ENCODE measurements at places on chromosomes 7 and 10.

DNA sequence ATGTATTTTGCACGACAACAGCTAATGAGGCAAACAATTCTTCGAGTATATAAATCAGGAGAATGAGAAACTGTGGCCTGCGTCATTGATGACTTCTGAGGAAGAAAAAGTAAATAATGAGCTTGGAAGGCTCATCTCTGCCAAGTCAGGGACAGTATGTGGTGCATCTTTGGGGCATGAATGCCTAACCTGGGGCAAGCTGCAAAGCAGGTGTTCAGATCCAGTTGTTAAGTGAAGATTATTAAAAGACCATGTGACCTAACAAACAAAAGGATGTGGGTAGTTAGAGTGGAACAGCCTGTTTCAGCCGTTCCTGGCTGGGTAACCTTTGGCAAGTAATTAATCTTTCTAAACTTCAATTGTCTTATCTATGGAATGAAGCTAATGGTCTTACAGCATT, 93.0 kb downstream of the LYZL2 start:
- DNase-seq, result no peak

- no peak for DNase-seq
Observed at GRCh38 chr10:71694039-71694501, 25.5 kb downstream of the C10orf105 start.

DNA sequence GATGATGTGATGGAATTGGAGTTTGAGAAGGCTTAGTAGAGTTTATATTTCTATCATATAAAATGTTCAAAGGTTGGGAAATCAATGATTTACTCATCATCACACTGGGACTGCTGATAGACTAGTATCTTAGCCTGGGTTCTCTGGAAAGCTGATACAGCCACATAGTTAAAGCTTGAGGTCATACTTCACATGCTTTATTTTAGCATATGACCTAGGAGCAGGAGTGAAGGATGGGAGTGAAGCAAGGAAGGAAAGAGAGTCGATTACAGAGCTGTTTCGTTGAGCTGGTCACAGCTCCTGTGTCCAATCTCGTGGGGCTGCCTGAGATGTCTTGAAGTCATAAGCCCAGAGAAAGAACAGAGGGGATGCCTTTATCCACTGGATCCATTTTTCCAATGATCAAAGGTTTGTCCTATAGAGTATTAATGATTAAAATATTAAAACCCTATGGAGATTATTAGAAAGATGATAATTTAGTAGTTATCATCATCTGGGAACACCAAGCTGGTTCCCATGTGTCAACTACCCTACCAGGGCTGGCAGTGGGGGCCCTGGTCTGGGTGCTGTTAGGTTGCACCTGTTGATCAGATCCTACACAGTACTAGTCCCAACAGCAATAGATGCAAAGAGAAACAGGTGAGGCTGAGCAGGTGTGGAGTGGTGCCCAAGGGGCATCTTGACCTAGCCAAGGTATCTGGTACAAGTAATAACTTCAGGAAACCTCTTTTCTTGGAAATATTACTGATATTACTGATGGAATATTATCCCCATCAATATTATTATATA, 77.8 kb downstream of the BAMBI start:
- DNase-seq, result no peak

- DNase-seq, result no peak
Observed at GRCh38 chr7:42035210-42035609, 201.8 kb downstream of the GLI3 start.

GRCh38 chr7:141281311-141281710, 207.4 kb downstream of the TMEM178B start:
- no peak for DNase-seq

GRCh38 chr7:57384380-57384779, 65.6 kb upstream of the ZNF716 start:
- DNase-seq, result no peak

DNA sequence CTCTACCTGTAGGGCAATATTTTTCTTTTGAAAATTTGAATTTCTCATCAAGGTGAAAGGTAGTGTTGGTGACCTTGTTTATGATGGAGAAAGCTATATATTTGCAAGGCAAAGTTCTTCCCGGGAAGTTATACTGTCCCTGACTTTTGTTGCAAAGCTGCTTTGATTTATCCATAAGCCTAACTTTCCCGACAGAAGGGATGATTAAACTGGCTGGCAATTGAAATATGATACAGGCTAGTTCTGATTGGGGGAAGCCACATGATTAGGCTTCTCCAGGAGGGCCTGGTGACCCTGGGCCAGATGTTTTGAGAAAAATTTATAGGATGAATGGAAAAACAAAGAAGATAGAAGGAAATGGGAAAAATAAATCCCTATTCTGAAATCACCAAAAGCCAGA, 215.5 kb downstream of the ACTR3B start:
- no peak for DNase-seq

DNA sequence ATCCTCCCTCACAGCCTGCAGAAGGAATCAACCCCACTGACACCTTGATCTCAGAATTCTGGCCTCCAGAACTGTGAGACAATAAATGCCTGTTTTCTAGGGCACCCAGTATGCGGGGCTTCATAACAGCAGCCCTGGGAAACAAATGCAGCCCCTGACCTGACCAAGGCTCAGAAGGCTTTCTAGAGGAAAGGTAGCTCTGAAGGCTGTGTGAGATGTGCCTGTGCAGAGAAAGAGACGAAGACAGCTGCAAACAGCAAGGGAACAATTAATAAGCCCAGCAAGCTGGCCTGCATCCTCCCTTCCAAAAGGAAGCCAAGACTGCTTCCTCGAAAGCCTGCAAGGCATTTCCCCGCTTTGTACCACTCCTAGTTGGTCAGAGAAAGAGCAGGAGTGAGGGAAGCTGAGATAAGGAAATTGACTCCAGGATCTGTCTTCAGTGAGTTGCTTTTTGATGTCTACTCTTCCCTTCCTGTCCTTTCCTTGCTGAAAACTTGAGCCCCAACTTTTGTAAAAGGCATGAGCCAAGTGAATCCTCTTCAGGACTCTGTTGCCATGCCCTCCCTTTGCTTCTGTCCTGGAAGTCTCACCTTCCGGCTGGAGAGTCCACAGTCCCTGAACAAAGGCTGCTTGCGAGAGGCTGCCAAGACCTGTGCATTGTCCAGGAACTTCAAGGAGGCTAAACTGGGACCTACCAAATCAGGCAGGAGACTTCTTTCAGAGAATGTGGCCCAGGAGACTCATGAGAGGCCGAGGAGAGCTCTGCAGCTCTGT, 71.2 kb upstream of the ARID5B start:
- DNase-seq, result no peak

DNA sequence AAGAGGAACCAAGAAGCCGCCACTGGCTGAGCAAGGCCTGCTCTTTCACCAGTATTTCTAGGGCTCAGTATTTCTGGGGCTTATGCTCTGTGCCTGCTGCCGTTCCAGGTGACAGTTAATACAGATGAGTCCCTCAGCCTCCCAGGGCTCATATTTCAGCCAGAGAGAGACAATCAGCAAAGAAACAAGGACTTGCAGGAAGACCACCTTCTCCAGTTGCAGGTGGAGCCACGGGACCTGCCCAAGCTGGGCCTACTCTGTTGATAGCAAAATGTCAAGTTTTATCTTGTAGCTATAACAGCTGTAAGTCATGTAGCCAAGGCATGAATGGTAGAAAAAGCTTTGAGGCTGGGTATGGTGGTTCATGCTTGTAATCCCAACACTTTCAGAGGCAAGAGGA, 42.7 kb downstream of the NPTX2 start:
- DNase-seq, result no peak

GRCh38 chr10:31076610-31076988, 44.9 kb upstream of the ZNF438 start:
- DNase-seq, result no peak

DNA sequence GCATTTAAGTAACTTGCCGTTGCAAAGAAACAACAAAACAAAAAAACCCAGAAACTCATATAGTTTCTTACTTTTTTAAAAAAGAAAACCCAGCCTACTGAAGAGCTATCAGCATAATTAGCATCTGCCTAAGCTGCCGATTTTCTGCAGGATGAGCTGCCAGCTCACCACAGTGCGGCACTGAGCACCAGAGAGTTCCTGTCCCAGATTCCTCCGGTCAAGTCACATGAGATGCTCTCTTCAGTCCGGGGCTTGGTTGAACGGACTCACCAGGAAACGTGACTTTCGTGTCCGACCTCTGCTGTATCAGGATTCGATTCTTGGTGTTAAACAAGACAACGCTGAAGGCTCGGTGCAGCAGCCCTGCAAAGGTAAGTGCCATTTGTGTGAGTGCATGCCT, 3.2 kb downstream of the IDI2 start:
- DNase-seq, result no peak

DNA sequence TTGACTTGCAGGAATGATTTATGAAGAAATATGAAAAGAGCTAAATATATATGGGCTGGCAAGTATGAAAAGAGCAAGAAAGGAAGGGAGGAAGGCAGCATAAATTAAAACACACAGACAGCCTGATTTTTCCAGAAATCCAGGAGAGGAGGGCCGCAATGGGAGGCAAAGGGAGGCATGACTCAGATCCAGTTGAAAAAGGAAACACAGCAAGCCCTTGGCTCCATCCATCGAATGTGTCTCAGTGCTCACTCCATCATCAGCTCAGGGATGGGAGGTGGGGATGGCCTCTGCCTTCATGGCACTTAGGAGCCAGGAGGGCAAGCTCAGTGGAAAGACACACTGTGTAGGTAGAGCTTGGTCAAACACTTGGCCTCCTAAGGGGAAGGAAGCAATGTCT, 75.7 kb upstream of the PDZD8 start:
- DNase-seq, result no peak

DNA sequence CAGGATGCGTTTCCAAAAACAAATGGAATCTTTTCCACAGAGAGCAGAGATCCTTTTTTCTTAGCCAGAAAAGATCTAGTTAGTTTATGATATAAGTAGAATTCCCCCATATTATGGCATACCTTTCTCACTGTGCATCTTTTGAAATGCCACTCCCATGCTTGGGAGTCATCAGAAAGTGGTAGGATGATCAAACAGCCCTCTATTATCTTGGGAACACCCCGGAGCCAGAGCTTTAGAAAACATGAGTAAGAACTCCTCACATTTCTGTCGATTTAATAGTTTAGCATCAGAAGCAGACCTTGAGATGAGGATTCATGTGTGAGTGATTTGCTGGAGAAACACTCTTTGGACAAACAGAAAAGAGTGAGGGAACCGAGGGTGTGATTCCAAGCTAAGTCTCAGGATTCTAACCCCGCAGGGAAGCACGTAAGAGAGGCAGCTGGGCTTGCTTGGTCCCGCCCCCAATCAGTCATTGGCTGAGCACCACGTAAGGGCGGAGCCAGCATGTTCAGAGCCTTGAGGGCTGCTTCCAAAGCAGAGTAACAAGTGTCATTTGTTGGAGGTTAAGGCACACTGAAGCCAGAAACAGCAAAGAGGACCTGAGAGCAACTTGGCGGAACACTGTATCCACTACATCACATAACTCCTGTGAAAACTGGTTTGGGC, 43.7 kb upstream of the NXPH1 start:
- DNase-seq, result no peak

- DNase-seq, result no peak
Observed at GRCh38 chr7:149872419-149873073, 1.2 kb upstream of the ATP6V0E2 start.

DNA sequence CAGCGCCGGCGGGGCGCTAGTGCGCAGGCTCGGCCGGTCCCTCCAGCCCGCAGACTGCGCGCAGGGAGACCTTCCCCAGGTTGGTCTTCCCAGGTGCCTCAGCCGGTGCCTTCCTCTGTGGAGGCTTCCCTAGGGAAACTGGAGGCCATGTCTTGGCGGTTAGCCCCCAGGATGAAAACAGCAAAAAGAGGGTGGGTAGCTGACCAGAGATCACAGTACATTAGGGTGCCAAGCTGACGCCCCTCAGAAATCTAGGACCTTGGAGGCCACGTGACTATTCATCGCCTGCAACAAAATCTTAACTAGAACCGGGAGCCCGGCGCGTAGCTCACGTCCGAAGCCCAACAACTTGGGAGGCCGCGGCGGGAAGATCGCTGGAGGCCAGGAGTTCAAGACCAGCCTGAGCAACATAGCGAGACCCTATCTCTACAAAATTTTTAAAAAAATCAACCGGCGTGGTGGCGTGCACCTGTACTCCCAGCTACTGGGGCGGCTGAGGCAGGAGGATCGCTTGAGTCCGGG, 327 bp upstream of the FIS1 start:
- no peak for DNase-seq

GRCh38 chr10:125991392-125991791, 95.0 kb downstream of the FANK1 start:
- no peak for DNase-seq

- no peak for DNase-seq
Observed at GRCh38 chr7:44333911-44334733, 8.7 kb upstream of the CAMK2B start.

GRCh38 chr7:30990673-30991170, 27.0 kb downstream of the GHRHR start:
- DNase-seq, result no peak

DNA sequence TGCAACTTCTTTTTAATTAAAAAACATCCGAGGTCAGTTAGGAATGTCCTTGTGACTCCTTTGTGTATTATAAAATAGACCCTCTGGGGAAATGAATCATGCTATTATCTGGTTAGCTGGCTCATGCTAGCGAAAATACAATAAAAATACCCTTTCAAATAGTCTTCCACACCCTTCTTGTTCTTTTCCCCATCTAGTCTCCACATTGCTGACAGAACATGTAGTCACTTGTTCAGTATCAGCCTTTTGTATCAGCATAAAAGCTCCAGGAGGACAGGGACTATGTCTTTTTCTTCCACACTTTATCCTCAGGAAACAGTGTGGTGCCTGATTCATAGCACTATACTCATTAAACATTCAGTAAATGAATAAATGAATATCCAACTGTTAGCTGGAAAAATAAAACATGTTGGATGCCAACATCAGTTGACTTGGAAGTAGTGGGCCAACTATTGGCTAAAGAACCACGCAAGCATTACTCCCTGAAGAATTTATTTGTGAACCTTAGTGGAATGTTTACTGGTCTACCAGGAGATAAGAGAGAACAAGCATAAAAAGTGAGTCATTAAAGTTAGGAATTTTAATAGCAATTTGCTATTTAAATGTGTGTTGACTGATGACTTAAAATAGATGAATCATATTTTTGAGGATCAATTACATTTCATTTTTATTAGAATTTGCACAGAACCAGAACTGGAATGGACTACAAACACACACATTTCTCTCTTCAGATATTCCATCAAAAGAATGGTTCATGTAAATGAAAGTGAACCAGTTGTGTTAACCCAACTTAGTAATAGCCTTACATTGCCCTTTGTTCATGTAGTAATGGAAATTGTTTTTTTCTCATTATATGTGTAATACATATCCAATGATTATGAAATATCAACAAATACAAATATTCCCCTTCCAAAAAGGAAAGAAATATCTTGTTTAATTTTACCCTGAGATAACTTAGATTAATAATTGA, 129.6 kb downstream of the DKK1 start:
- no peak for DNase-seq

DNA sequence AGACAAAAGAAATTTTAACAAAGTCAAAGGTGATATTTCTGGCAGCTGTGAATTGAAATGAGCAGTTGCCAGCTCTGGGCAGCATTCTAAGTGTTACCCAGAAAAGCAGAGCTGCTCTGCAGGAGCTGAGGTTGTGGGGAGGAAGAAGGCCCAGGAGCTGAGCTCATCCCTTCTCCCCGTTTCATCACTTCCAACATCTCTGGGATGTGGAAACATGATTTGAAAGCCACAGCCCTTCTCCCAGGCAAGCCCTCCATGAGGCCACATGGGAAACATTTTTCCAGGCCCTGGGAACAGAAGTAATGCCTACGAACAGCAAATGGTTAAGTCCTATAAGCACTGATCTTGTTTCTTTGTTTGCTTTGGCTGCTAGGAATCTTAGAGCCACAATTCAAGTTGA, 10.9 kb upstream of the DMBT1 start:
- no peak for DNase-seq

Measured in esophagus squamous epithelium (tissue), 5 donors.